ENCODE measurements at places on chromosomes 16 and 17.

DNA sequence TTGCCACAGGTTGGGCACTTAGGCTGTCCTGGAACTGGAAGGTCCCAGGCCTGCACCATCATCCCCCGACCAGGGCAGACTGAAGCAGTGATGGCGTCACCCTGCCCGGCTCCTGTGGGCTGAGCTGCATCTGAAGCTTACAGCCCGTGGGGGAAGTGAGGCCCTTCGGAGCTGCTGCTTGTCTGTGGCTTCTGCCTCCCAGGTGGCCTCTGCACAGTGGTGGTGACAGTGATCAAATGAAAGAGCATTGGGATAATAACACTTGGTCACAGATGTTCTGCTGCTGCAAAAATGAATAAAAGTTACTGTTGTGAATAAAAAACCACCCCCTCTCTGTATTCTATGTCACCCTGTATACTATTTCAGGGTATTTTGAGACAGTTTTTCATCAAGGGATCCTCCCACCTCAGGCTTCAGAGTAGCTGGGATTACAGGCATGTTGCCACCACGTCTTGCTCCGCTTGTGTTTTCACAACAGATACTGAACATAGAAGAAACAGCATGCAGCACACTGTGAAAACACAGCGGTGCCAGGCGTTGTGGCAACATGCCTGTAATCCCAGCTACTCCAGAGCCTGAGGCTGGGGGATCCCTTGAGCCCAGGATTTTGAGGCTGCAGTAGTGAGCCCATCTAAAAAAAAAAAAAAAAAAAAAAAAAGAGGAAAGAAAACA is 165.0 kb downstream of the LGALS9B start:
- DNase-seq = no peak

DNA sequence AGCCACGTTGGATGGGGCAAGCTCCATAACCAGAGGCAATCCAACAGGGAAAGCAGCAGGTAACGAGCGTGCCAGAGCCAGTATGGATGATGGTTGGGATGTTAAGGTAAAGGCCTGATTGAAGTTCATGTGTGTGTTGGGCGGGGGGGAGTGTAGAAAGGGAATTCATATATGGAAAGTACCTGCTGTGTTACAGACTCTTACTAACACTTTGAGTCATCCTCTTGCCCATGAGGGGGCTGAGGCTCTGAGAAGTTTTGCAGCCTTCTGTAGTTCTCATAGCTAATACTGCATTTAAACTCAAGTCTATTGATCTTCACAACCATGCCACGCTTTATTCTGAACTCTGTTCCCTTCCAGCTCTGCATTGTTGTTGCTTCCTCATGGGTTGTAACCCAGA is 28.5 kb downstream of the SYCE1L start:
- no peak for DNase-seq

GRCh38 chr17:6712058-6712853 is 913 bp downstream of the SLC13A5 start:
- DNase-seq = peak; percentile 38

DNA sequence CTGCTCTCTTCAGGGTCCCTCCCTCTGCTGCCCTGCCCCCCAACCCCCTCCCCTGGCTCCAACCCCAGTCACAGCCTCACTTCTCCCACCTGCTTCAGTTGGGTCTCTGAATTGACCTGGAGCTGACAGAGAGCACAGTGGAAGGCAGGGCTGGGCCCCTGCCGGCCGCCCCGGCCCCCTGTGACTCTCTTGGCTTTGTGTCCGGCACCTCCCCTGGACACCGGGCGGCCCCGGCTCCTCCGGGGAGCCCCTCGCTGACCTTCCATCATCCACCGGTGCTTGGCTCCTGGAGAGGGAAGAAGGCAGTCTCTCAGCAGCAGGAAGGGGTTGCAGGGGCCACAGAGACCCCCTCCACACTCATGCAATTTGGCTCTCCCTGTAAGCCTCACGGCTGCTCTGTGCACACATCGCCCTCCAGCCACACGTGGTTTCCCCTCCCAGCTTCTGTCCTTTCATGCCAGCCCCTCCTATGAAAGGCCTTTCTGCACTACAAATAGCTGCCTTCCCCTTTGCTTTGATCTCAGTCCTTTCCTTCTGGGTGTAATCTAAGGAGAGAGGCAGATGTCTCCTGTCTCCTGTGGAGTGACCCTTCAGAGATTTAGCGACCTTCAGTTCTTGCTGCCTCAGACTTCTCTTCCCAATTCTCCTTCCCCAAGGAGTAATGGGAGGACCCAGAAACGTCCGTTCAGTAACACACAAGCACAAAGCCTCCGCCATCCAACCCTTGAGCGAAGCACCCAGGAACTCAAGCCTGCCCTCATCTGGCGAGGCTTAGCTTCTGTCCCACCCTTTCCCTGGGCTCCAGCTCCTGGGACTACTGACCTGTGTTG is 8.3 kb downstream of the NKIRAS2 start:
- no peak for DNase-seq

- DNase-seq = no peak
Measured at GRCh38 chr17:47966079-47966519, 4.8 kb upstream of the CDK5RAP3 start.

- DNase-seq = no peak
Measured at GRCh38 chr17:31266042-31266441, 31.0 kb downstream of the OMG start.

DNA sequence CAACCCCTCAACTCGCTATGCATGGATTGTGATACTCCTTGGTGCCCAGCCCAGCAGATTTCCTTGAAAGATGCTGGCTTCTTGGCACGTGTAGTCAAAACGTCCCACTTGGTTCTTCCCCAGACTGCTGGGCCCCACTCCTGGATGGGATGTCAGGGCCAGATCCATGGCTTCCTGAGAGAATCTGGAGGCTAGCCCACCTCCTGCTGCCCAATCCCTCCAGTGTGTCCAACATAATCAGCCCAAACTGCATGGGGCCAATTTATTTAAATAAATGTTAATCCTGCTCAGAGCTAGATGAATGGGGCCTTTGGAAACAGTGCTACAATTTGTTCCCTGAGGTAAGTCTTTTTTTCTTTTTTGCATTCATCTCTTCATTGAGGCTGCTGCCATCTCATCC is 49.4 kb downstream of the WSB1 start:
- no peak for DNase-seq

GRCh38 chr16:64452446-64452845 is 669.4 kb downstream of the CDH11 start:
- no peak for DNase-seq

- no peak for DNase-seq
Measured at GRCh38 chr16:57361404-57361803, 2.8 kb downstream of the CCL22 start.

DNA sequence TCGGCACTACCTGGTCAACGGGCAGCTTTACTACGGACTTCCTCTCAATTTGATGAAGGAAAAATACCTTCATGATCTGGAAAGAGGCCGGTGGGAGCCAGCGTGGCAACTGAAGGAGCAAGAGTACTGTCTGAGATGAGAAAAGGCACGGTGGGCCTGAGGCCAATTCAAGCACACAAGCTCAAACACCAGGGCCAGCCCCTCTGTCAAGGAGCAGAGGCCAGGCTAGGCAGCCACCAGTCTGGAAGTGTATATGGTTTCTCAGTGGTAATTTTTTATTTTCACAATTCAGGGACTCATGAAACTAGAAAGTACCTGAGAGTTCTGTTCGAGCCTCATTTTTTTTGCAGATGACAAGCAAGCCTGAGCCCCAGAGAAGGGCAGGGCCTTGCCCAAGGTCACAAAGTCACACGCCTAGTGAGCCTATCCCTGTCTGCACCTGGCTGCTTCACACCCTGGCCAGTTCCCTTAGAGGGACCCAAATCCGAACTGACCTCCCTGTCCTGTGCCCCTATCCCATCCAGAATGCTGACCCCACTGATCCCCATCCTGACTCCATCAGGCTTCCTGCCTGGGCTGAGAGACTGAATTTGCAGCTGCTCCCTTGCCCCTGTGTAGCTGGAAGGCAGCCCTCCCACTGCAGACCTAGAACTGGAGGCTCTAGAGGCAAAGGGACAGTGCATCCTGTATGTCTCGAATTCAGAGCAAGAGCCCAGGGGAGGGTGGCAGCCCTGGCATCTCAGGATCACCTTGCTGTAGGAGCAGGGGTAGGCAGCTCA is 4.8 kb upstream of the TBX2 start:
- peak; percentile 58 for DNase-seq

GRCh38 chr17:50806141-50806643 is 29.2 kb upstream of the WFIKKN2 start:
- DNase-seq = peak; percentile 30

DNA sequence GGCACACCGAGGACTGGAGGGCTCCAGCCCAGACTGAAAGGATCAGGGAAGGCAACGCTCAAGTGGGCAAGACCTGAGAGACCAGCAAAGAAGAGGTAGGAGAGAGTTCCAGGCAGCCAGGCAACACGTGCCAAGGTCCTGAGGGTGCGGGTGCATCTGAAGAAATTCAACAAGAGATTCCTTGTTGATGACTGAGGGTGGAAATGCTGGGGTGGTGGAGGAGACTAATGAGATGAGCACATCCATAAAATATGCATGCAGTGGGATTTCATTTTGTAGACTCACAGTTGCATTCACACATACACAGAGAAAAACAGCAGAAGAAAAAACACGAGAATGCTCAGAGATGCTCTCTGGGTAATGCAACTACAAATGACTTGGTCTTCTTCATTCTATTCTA is 154.8 kb upstream of the FOXF1 start:
- DNase-seq = peak; percentile 59

- no peak for DNase-seq
Measured at GRCh38 chr17:60745544-60745943, 67.9 kb downstream of the BCAS3 start.

- no peak for DNase-seq
Measured at GRCh38 chr16:73813527-73813926, 483.1 kb upstream of the PSMD7 start.

- no peak for DNase-seq
Measured at GRCh38 chr17:66633317-66633965, 201.5 kb upstream of the CACNG5 start.

GRCh38 chr17:50908860-50909764 is 43.0 kb upstream of the TOB1 start:
- no peak for DNase-seq

DNA sequence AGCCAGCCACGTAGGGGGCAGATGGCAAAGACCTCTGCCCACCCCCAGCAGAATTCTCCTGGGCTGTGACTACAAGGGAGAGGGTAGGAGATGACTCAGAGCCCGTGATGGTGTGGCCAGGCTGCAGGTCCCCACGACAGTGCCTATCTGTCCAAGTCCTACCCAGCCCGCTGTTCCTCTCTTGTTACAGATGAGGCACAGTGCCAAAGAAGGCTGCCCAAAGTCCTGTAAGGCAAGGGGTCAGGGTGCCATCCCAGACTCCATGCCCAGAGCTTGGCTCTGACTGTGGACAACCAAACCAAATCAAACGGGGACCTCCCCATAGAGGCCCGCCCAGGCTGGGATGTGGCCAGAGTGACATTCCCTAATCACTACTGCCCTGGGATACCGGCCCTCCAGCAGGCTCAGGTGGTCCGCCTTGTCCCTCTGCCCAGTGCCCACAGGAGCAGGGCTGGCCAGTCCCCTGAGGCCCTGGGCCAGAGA is 12.6 kb upstream of the BCAR1 start:
- no peak for DNase-seq

GRCh38 chr17:78678222-78678557 is 101.0 kb upstream of the DNAH17 start:
- no peak for DNase-seq

- no peak for DNase-seq
Measured at GRCh38 chr16:9318764-9319163, 227.3 kb downstream of the HAPSTR1 start.

DNA sequence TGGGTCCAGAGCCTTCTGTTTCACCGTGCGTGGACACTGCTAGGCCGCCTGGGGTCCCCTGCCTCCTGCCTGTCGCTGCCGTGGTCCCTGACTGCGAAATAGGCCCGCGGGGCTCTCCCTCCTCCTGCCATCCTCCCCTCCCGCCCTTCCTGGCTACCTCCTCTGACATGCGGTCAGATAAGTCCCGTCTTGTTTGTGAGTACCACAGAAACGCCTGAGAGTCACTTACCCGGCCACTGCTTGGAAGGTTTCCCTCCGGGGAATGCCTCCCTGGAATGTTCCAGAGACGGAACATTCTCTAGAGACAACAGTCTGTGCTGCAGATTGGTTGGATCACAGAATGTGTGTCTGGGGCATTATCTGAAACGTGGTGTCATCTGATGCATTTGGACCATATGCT is 22.7 kb downstream of the CIBAR2 start:
- DNase-seq = no peak

DNA sequence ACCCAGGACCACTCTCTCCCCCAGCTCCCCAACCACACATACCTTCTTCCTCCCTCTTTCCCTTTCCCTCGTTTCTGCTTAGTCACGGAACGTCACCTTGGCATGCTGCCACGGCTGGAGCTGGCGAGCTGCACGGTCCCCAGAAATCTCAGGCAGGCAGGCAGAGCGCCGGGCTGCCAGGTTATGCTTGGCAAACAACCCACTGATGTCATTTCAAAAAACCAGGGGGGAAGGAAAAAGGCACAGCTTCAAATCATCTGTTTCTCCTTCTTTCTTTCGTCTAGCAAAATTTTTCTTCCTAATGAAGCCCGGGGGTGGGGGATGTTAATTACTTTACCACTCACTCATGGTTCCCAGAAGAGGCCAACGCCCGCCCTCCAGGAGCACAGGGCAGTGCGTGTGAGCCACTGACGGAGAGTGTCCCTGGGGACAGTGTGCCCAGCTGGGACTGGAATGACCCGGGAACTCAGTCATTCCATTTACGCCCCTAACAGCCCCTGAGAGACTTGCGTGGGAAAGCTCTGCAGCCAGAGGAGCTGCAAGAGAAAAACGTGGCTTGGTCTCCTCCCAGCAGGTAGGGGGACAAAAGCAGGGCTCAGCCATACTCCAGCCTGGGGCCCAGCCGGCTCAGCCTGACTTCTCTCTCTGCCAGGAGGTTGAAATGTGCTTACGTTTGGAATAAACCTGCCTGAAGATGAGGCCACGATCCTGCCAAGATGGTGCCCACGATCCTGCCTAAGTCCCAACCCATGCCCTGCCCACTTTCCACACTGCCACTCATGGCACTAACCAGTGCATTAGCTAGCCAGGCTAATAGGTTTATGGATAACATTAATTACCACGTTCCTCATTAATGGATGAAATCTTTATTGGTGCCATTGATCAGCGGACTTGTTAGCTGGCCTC is 198.9 kb downstream of the ZFHX3 start:
- DNase-seq = peak; percentile 86

- no peak for DNase-seq
Measured at GRCh38 chr17:78573955-78574354, 3.2 kb downstream of the DNAH17 start.

- peak; percentile 46 for DNase-seq
Measured at GRCh38 chr17:59105852-59106462, 723 bp downstream of the TRIM37 start.

DNA sequence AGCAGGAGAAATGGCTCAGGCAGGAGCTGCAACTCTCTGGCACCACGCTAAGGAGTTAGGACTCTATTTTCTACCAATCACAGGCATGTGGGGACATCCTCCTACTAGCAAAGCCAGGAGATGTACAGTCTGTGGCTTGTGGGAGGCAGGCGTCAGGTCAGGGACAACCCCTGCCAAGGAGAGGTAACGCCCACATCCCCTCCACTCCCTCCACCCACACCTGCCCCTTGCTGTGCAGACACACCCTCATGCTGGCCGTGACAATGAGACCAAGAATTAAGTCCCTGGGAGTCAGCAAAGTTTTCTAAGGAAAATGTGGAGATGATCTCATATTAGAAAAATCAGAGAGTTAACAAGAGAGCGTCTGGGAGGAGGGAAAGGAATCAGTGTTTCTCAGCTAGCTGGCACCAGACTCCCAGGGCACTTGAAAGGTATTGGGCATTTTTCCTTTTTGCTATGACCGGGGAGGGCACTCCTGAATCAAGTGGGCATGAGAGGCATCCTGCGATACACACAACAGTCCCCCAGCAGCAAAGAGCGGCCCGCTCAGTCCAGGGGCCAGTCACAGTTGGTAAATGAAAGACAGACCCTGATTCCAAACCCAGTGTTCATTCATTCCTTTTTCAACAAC is 87.3 kb upstream of the RPL38 start:
- DNase-seq = no peak
